ENCODE measurements at places on chromosomes 1 and 21. TPM values are rescaled to one million over a fixed set of nuclear protein-coding genes. Genes with fewer than 3 reads are reported as not detected.
A peak's percentile ranks its signal among the peaks of the same experiment; 100 is the strongest.

MOB3C gene
- total RNA-seq, result 7.7 TPM

- no peak for DNase-seq
These were observed 209.8 kb downstream of the TPR start for GRCh38 chr1:186165303-186165702.

DNA sequence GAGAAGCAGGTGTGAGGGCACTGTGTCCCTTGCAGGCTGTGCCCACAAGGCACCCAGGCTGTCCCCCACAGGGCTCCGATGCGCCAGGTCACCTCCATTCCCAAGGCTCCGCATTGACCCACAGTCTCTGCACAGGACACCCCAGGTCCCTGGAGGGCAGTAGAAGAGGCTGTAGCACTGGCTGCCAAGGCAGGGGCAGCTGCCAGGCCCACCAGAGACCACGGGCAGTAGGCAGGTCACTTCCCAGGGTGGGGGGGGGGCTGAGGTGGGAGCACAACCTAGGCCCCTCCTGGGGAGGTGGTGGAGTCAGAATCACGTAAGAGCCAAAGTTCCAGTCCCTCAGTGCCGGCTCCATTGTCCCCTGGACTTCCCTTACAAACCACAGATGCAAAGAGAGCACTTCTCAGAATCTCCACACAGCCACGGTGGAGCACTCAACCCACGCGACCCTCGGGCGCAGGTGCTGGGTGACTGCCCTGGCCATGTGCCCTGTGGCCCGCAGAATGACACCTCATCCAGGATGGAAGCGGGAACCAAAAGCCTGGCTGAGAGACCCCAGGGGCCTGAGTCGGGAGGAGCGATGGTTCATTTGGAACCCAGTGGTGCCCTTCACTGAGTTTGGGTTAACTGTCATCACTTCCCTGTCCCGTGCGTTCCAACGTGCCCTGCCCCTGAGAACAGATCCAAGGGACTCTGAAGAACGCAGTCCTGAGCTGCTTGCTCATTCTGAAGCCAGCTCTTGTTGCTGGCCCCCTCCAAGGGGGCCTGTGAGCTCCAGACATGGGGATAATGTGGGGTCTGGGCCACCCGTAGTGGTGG lies 69.7 kb upstream of the PDE9A start:
- DNase-seq, result no peak

- DNase-seq, result no peak
These were observed 73.8 kb downstream of the HSF2BP start for GRCh38 chr21:43585514-43585913.

DNA sequence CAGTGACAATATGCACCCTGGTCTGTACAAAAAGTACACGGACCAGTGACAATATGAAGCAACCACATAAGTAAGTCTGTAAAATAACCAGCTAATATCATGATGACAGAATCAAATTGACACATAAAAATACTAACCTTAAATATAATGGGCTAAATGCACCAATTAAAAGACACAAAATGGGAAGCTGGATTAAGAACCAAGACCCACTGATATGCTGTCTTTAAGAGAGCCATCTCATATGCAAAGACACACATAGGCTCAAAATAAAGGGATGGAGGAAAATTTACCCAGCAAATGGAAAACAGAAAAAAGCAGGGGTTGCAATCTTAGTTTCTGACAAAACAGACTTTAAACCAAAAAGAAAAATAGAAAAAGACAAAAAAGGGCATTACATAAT lies 70.4 kb upstream of the VCAM1 start:
- DNase-seq, result no peak

DNA sequence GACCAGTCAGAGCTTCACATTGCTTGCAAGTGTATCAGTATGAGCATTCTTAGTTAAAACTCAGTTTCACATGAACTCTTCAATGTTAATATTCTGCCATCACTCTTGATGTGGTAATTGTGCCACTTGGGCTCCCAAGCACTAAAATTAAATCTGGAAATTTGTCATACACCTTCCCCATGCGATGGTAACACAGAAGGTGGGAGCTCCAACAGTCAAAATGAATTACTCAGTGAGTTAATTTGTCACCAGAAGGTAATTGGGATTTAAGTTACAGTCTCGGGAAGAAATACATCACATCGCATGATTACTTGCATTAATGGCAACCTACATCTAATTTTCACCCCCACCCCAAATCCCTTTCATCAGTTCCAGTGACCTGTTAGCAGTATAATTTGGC lies 376.5 kb upstream of the DAB1 start:
- no peak for DNase-seq

GRCh38 chr21:37074197-37074510 lies 1.1 kb downstream of the TTC3 start:
- no peak for DNase-seq

CFAP107 gene
- not detected for total RNA-seq

GJA5 gene
- total RNA-seq, result 0.70 TPM

DNA sequence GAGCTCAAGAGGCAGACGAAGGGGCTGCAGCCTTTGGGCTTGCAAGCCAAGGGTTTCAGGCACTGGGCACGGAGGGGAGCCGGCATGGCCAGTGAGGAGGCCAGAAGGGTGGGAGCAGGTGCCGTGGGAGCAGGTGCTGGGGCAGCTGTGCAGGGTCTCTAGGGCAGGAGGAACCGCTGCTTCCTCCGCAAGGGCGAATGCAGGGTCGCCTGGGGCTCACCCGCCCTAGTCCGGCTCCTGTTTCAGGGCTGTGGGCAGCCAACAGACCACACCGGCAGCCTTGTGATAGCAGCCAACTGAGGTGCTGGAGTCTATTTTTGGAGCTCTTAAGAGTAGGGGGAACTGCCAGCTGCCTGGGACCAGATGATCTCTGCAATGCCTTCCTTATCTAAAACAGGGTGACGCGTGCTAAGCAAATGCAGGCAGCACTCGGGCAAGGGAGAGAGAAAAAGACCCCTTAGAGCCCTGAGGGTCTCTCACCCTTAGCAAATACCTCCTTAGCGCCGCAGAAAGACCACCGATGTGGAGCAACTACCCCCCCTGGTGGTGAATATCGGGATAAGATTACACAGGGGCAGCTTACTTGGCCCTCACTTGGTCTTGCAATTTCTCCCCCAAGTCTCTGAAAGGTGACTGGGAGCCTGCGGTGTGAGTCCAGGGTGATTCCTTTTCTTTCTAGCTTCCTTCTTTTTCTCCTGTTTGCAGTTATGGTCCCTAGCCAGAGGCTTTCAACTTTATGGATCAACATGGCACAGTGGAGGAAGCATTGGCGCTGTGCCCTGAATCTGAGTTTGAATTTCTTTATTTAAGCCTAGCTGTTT lies 20.7 kb upstream of the MAPKAPK2 start:
- DNase-seq, result peak; percentile 60

DNA sequence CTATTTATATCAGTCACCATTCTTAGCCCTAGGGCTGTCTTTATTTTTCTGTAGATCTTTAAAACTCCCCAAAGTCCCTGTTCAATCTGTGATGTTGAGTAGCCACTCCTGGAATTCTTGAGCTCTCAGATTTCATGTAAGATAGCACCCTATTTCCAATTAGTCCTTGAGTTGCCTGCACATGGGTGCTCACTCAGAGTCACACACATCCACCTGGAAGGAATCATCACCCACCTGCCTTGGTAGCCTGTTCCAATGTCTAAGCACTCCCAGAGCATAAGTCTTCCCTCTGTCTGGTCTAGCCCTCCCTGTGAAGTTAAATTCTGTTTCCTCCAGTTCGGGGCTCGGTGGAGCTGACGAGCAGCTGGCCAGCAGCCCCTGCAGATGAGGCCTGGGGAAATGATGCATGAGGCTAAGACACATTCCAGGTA lies 14.7 kb upstream of the ATF3 start:
- DNase-seq, result no peak

DNA sequence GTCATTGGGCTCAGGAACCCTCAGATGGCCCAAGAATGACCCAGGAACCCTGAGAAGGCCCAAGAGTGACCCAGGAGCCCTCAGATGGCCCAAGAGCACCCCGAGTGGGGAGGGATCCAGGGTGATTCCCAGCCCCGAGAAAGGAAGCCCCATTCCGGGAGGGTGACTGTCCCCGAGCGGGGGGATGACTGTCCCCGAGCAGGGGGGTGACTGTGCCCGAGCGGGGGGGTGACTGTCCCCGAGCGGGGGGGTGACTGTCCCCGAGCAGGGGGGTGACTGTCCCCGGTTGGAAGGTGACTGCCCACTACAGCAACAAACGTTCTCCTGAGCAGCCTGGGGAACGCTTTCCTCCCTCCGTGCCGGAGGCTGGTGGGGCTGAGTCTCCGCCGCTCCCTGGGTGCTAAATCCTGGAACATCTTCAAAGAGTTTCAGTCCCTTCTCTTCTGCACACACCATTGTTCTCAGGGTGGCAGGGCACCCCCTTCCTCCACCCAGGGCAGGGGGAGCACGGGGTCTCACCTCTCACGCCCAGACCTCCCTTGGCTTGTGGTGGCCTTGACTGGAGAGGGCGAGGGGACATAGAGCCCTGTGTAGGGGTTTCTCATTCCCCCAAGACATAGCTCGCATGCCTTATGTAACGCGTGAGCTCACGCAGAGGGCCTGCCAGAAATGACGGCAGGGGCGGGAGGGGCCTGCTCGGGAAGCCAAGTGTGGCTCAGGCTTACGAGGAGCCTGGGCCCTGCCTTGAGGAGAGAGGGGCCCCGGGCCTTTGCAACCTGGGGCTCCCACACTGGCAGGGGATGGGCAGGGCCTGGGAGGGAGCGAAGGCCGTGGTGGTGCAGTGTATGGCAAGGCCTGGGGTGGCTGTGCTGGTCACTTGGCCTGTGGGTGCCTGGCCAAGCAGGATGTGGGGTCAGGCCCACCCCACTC lies 14.3 kb upstream of the SKI start:
- no peak for DNase-seq

DNA sequence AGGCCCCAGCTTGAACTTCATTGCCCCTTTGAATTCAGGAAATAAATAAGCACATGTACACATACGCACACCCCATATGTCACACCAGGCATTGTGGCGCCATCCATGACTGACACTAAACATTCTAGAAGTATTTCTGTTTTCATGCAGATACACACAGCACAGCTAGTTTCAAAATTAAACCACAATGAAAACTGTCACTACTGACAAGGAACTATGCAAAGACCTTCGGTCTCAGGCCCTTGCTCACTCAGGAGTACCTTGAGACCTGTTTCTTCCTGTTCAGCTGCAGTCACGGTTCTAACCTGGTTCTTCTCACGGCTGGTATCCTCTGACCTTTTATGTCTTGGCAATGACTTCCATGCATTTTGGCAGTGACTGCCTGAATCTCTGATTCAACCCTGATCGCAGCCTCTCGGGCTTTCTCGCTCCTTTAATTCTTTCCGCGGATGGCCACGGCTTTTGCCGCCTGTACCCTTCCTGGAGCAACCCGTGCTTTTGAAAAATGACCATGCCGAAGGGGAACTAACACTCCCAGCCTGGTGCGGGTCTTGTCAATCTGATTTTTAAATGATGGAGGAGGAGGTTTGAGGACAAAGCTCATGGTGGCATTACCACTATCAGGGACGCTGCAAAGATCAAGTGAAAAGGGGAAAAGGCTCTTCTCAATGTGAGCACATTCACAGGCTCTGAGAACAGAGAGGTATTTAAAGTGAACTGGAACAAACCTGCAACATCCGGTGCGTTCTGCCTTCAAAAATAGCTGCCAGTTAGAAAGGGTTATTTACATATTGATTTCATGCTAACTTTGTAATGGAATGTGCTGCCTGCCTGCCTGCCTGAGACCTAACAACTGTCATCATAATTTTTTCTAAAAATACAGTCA lies 384.6 kb downstream of the RRAGC start:
- peak; percentile 80 for DNase-seq

DNA sequence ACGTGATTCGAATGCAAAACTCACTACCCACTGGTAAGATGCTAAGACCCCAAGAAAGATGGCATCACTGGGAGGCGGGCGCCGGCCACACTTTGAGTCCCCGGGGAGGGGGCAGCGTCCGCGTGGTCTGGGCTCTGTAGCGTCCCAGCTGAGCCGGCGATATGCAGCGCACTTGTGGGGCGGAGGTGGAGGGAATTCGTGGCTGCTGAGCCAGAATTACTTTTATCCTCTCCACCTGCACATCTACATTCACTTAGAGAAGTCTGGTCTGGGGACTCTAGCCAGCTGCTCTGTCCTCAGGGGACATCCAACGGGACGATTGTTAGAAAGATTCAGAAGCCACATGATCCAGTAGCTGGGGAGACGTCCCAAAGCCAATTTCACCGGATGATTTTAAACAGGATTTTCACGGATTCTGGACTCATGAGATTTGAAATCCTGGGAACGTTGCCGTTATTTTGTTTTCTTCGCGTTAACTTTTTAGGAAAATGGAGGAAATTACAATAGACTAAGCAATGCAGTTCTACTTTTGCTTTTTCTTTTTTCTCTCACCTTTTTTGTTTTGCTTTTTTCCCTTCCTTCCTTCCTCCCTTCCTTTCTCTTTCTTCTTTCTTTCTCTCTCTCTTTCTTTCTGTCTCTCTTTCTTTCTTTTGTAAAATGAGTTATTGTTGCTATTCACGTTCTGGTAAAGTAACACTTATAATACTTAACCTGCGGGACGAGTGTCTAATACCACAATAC lies 1.3 kb downstream of the JAM2 start:
- peak; percentile 47 for DNase-seq

ATF6 gene
- total RNA-seq, result 20.9 TPM

DNA sequence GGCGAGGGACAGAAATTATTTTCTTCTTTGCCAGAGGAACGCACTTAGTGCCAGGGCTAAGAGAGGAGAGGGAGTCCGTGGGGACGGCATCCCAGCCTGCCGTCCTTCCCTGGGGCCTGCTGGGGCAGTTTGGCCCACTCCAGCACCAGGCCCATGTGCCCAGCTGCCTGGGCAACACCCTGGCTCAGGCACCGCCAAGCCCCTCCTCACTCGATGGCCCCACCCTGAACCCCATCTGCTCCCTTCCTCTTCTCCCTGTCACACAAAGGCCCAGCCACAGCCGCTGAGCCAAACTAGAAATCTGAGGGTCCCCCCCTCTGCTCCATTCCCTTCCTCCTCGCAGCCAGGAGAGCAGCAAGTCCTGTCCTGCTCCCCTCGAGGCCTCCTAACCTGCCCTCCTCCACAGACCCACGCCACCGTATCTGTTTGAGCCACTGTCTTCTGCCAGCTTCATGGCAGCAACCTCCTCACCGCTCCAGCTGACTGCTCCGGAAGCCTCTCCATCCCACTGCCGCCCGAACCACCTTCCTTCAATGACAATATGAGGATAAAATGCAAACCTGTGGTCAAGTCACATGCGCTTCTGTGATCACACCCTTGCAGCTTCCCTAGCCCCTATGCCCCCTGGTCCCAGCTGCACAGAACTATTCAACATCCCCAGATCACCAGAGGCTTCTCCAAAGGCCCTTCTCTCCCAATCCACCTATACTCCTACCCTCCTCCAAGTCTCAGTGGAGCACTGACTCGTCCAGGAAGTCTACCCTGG lies 8.4 kb upstream of the TNNI1 start:
- no peak for DNase-seq

Measured in Peyer's patch (tissue), 4 donors.